NCI-H1105 (cell line): ENCODE measurements at places on chromosomes 3 and 15.

DNA sequence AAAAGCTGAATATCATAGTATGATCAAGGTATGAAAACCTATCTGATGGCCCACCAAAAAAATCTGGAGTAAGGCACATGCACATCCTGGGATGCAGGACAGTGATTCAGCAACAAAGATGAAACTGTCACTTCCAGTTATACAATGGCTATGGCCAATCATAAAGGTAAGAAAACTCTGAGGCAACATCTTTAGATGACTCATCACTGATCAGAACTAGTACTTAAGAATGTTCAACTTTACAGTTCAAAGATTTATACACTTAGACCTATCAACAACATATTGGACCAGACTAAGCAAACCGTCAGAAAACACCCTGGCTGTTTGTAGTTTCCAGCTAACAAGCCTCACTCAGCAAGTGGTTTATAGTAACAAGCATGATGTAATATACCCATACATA is 21.3 kb upstream of the PLCH1 start:
- DNase-seq = no peak

DNA sequence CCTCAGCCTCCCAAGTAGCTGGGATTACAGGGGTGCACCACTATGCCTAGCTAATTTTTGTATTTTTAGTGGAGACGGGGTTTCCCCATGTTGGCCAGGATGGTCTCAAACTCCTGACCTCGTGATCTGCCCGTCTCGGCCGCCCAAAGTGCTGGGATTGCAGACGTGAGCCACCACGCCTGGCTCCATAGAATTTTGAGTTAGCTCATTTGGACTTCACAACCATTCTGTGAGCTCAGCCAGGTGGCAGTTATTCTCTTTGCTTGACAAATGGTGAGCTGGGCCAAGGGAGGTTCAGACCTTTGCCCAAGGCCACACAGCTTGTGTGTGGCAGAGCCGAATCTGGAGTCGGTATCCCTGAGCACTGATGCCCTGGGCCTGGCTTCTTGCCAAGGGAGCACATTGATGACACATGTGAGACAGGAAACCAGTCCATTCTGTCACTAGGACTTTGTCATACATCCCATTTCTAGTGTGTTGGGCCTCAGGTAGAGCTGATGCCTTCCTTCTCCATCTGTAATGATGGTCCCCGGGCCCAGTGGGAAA is 17.6 kb downstream of the PODXL2 start:
- DNase-seq = no peak

- no peak for DNase-seq
Measured at GRCh38 chr15:64640146-64640871, 135.1 kb downstream of the RBPMS2 start.

DNA sequence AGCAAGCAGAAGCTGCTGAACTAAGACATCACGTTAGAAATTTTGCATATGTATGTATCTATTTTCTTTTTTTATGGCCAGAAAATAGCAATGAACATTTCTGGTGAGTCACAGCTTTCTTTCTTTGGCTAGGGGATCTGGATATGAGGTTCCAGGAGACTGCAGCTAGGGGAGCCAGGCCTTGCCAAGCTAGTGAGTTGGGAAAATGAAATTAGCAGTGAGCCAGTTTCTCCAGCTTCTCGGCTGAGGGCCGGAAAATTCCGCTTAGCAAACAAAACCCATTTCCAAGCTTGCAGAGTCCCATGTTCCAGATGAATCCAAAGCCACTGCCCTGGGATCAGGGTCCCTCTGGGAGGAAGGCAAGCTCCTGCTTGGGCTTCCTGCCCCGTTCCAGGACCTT is 137.6 kb downstream of the SRGAP3 start:
- DNase-seq = no peak

DNA sequence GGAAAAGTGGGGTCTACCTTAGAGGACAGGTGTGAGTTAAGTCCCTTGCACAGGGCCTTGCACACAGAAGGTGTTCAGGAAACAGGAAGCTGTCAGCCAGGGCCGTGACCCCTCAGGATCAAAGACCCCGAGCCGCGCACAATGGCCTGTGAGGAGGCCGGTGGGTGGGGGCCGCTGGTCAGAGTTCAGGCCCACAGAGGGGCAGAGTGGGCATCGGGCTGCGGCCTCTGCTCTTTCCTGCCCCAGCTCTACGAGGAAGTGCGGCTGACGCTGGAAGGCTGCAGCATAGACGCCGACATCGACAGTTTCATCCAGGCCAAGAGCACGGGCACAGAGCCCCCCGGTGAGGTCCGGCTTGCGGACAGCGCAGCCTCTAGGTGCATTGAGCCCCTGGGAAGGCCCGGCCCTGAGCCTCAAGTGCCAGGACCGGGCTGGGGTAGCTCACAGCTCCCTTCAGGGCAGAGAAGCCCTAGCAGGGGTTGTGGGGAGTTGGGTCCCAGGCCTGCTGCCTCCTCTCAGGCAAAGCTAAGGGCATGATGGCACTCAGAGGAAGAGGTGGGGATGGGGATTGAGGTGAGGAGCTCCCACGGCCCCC is 37.2 kb downstream of the PSTPIP1 start:
- DNase-seq = no peak

DNA sequence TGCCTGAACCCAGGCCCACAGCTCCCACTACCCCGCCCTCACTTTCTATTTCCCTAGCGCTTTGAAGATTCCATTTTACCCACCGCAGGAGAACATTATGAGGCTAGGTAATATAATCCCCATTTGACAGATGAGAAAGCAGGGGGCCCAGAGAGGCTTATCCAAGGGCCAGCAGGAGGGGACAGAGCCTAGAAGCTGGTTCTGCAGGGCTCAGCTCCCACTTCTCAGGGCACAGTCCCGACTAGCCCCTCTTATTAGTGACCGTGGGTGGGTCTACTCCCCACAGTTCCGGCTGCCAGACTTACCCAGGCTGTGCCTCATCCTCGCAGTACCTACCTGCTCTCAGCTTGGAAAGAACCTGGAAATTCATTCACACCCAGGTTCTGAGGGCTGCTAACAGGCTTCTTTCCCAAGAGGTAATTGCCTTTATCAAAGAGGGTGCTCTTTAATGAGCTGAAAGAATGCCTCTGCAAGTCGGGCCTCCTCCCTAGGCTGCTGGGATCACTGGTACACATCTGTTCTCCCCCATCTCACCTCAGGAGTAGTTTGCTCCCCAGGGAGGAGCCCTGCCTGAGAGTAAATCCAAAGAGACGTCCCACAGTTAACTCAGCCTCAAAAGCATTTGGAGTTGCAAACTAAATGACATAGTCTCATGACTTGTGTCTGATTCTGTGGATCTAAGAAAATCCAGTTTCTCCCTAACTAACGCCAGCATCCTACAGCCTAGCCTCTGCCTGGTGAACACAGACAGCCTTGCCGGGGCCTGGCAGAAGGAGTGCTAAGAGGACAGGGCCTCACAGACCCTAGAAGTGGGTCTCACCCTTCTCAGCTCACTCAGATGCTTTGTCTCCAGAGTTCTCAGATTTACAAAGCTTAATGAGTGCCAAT is 125.0 kb downstream of the CHSY1 start:
- no peak for DNase-seq

- no peak for DNase-seq
Measured at GRCh38 chr15:85690561-85691231, 104.0 kb downstream of the KLHL25 start.

- no peak for DNase-seq
Measured at GRCh38 chr3:183818041-183818620, 7.2 kb downstream of the MAP6D1 start.

DNA sequence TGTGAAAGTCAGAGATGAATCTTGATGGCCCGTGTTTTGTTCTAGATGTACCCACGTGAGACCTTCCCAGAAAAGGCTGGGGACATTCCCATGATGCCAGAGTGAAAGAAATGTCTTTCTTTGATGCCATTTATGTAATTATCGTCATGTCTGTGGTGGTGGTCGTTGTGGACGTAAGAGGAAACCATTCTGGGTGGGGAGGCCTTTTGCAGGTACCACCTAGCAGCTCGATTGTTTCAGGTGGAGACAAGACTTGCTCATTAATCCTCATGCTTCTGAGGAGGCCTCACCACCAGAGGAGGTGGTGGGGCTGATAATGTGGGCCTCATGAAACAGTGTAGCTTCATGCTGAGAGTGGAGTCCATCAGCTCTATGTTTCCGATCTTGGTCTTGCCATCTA is 58.1 kb upstream of the USP3 start:
- no peak for DNase-seq

- no peak for DNase-seq
Measured at GRCh38 chr3:10933021-10933420, 59.5 kb upstream of the SLC6A1 start.

GRCh38 chr15:92877000-92877399 is 23.1 kb upstream of the CHD2 start:
- no peak for DNase-seq

- no peak for DNase-seq
Measured at GRCh38 chr3:69210068-69210730, 87.8 kb upstream of the LMOD3 start.

DNA sequence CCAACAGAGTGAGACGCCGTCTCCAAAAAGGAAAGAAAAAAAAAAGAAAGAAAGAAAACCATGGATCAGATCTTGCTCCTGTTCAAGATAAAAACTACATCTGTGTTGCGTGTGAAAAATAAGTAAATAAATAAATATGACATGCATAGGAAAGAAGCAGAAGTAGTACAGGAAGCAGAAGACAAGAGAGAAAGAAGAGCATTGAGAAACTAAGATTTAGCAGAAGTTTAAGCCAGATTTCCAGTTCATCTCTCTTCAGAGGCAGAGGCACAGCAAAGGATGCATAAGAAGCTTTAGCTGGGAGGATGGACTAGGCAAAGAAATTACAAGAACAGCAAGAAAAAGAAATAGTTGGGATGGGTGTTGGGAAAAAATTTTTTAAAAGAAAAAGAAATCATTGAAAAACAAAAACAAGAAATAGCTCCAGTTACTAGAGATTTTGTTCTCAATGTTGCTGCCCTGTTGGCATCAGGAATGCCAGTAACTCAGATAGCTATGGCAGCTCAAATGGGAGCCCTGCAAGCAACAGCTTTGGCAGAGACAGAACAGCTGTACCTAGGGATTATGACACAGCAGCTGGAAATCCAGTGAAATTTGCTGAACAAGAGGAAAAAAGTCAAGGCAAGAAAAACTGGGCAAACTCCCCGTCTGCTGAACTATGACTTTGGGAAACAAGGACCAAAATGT is 17.3 kb downstream of the AP3S2 start:
- DNase-seq = no peak

GRCh38 chr3:27575499-27575898 is 91.3 kb upstream of the SLC4A7 start:
- no peak for DNase-seq

DNA sequence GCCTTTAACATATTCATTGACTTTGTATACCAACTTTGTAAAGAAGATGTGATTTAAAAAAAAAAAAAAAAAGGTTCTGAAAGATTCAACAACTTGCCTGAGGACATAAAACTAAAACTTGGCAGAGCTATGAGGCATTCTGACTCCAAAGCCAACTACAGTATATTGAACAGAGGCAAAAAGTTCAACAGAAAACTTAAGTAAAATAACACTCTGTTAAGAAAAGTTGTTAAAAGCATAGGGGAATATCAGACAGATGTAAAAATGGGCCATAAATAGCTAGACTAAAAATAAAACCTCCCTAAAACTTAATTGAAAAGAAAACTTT is 23.4 kb downstream of the GOLIM4 start:
- no peak for DNase-seq

DNA sequence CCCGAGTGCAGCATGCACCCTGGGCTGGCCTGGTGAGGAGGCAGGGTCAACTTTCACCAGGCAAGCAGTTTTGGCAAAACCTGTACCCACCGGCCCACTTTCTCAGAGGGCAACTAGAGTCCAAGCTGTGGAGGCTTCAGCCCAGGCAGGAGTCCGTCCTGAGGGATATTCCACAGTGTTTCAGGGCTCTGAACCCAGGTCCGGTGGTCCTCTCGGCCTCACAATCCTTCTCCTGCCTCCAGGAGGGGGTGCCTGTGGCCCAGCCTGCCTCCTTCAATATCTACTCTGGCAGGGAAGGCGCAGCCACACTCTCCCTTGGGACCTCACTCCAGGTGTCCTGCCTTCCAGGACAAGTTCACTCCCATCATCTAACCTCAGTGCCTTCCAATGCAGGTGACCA is 3.9 kb downstream of the PLA2G4E start:
- DNase-seq = no peak

DNA sequence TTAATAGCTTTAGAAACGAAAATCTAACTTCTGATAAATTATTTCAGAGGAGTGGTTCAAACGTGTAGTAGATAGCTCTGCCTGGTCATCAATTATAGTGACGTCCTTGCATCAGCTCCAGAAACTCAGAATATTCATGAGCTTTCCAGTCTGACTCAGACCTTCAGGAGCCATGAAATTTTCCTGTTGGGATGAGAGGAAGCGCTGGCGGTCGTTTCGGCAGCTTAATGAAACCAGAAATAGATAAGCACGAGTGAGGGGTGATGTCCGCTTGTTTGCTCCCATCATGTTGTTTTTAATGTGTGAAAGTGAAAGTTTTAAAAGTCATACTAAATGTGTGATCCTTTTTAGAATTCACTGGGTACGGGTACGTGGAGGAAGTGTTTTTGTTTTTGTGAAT is 141.1 kb downstream of the PGPEP1L start:
- no peak for DNase-seq

GRCh38 chr3:14300721-14301399 is 101.5 kb upstream of the SLC6A6 start:
- DNase-seq = no peak
